Inflammatory macrophage (primary cell): ENCODE measurements at places on chromosomes 5 and 9.
A peak's percentile ranks its signal among the peaks of the same experiment; 100 is the strongest.

DNA sequence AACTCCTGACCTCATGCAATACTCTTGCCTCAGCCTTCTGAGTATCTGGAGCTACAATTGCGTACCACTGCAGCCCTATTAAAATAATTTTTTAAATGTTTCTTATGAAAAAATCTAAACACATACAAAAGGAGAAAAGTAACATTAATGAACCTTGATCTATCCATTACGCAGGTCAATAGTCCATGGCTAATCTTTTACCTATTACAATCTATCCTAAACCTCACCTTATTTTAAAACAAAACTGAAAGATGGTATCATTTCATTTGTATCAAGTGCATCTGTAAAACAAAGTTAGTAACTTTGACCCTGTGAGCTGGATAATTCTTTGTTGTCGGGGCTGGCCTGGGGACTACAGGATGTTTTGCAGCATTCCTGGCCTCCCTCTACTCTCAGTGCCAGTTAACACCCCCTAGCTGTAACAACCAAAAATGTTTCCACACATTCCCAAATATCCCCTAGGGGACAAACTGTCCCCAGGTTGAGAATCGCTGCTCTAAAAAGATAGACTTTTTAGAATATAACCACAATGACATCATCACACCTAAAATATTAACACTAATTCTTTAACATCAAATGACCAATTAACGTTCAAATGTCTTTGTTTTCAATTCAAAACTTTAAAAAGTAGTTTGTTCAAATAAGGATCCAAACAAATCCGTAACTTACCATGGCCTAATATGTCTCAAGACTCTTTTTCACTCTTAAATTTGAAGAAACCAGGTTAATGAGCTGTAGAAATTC is 54.8 kb downstream of the RNF38 start:
- DNase-seq = no peak

- DNase-seq = no peak
These were observed 53.6 kb downstream of the RXRA start for GRCh38 chr9:134379831-134380365.

- no peak for DNase-seq
These were observed 250.3 kb downstream of the ZSWIM6 start for GRCh38 chr5:61582205-61582820.

DNA sequence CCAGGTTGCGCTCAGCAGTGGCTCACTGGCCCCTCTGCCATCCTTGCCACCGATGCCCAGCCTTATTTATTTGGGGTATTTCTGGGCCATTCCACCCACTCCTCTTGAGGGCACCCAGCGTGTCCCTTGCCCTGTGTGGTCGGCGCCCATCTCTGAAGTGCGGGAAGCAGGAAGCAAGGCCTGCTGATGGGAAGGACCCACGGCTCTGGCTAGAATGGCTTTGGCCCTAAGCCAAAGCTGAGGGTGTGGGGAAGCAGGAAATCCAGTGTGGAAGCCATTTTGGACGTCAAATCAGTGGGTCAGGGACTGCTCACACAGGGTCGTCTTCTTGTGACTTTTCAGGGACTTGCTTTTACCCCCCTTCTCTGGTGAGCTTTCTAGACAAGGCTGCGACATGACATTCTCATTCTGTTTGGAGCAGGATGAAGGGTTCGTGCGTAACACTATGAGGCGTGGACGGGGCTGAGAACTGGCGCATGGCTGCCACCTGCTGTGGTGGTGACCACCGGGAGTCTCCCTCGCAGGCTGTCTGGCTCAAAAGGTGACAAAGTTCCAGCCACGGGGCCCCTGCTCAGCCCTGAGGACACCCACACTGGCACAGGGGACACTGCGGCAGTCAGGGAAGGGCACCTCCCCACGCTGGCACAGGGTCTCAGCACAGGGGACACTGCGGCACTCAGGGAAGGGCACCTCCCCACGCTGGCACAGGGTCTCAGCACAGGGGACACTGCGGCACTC is 50.7 kb upstream of the NKD2 start:
- no peak for DNase-seq

GRCh38 chr9:128322404-128323211 is at the start of the genes COQ4 and TRUB2:
TSS of gene COQ4 (plus strand) at chr9:128322839. CDS start at chr9:128322859, 20 bp downstream.
TSS of gene TRUB2 (minus strand) at chr9:128322447. CDS start at chr9:128322408, 39 bp downstream.
- DNase-seq = peak; percentile 94

- no peak for DNase-seq
These were observed 565.7 kb upstream of the WWC1 start for GRCh38 chr5:167725741-167726140.

DNA sequence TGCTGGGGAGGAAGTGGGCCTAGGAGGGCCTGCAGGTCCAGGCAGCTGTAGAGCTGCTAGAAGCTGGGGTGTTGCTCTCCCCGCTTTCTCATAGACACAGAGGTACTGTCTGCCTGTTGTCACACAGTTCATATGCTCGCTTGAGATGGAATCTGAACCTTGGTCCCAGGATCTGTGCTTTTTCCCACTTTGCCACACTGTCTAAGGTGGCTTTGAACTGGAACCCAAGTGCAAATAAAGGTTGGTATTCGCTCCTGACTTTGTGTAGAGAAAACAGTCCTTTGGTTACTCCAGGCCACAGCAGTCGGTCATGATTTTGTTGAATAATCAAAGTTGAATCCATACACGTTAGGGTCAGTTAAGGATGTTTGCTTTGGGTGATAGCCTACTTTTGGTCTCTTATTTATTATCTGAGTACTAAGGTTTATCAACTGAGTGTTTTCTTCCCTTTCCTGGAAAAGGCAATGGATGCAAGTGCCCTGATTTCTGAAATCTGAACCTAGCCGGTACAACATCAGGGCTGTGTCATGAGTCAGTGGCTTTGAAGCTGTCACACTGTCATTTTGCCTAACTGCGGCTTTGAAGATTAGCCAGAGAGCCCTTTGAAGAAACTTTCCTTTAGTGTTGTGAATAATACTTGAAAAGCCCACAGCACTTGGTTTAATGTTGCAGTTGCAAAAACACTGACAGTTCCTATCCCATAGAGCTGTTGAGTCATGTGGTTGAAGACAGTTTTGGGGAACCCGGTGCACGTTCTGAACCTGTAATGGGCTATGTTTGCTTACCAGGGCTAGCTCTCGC is 41.3 kb downstream of the HABP4 start:
- no peak for DNase-seq

DNA sequence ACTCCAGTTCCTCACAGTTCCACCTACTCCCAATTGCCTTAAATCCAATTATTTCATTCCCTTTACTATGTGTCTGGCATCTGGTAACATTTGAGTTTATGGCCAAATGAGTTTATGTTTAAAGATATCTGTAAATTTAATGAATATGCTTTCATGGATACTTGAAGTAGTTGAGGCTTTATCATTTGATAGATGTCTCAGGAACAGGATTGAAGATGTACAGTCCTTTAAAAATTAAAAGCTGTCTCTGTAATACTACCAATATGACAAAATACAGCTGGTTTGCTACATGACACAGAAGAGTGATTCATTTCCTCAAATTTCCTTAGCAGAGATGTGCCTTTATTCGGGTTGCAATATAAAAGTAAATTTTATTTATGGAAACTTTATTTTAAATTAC is 2326.0 kb upstream of the ACO1 start:
- no peak for DNase-seq

DNA sequence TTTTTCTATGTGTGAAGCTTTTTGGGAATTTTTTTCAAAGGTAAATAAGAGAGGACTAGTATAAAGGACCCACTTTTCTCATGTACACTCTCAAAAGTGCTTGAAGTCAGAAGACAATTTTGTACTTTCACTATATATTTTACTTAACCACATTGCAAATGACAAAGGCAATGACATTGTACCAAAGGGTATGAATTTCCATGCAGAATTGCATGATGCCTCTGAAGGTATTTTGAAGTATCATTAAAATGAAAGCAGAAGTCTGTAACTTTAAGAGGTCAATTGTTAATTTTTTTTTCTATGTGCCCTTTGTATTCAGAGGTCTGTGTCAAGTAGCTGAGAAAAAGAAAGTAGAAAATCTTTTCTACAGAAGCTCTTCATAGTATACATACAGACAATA is 84.7 kb downstream of the ST8SIA4 start:
- DNase-seq = no peak

DNA sequence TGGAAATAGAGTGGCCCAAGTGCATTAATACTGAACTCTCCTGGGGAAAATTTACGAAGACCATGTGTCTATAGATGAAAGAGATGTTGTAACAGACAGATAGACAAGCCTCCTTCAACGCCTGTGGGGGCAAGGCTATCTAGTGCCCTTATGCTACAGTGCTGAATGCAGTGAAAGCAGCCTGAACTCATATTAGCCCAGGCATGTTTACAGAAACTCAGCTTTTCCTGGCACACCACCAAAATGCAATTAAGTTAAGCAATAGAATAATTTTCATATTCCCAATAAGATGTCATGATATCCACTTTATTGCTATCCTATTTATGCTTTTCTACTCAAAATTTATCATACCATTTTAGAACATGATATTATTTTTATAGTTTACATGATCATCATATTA is 277.0 kb downstream of the DIRAS2 start:
- no peak for DNase-seq

- DNase-seq = no peak
These were observed 75.4 kb upstream of the CDKN2B start for GRCh38 chr9:22084336-22085035.

DNA sequence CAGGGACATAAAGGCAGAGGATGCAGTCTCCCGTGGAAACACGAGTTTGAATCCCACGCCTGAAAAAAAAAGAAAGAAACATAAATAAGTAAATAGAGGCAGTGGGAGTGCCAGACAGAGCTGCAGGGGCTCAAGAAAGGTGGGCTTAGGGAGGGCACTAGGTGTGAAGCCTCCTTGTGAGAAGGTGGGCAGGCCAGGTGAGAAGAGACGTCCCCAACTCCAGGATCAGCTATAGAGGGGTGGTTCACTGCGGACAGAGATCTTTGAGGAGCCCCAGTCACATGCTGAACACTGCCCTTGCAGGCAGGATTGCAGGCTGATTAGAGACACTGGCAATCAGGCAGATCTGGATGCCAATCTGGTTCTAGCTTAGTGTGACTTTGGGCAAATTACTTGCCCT is 172.1 kb downstream of the RGS3 start:
- DNase-seq = no peak

- DNase-seq = no peak
These were observed 18.9 kb downstream of the KIF24 start for GRCh38 chr9:34310215-34310614.

DNA sequence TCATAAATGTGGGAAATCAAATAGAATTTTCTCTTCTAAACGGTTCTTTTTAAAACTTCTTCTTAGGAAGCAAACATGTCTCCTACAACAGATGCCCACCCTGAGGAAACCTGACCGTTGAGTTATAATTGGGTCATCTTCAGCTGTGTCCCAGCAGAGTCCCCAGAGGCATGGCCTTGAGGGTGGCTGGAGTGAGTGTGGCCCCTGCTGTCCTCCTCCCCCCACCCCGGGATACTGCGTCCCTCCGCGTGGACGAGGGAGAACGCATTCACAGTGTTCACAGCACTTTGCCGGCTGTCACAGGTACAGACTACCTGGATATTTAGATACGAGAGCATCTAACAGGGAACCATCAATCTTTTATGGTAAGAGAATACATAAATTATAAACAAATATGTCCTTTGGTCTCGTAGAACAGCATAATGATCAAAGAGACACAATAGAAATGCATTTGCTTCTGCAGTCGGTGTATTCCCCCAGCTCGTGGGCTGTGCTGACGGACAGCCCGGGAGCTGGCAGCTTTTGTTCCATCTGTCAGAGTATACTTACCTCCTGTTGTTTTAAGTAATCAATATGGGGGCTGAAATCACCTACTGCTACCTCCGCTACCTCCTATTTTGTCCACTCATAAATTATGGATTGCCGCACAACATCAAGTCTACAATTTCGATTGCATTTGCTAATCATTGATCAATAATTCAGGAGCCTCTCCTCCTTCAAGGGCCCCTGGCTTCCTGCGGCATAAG is 214.7 kb downstream of the IRX2 start:
- no peak for DNase-seq

DNA sequence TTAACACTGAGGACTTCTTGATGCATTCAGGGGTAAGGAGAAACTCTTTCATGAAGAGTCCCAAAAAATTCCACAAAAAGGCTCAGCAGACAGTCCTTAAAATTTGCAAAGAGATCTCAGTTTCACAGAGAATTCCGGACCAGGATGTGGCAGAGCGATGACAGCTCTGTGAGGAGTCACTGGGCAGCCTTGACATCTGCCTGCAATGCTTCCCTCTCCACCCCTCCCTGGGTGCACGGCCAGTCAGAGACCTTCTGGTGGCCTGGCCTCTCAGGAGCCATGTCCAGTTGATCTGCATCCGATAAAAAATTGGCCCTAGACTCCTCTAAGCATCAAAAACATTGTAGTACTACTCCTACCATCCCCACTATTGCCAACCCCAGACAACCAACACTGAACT is 76.8 kb downstream of the MACROH2A1 start:
- no peak for DNase-seq

DNA sequence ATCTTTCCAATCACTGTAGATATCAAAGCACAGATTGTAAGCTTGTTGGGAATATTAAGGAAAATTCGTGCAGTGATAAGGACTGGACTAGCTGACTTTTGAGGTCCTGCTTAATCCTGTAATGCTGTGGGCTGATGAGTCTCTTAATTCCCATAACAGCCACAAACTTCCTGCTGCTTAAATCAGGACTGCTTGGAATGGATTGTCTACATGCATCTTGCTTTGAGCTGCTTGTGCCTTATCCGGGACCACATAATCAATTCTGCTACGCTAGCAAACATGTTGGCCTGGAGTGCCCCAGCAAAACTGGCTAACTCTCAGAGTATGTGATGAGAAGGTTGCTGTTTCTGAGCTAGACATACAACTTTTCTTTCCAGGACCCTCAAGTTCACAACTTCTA is 79.6 kb downstream of the SNCAIP start:
- no peak for DNase-seq

DNA sequence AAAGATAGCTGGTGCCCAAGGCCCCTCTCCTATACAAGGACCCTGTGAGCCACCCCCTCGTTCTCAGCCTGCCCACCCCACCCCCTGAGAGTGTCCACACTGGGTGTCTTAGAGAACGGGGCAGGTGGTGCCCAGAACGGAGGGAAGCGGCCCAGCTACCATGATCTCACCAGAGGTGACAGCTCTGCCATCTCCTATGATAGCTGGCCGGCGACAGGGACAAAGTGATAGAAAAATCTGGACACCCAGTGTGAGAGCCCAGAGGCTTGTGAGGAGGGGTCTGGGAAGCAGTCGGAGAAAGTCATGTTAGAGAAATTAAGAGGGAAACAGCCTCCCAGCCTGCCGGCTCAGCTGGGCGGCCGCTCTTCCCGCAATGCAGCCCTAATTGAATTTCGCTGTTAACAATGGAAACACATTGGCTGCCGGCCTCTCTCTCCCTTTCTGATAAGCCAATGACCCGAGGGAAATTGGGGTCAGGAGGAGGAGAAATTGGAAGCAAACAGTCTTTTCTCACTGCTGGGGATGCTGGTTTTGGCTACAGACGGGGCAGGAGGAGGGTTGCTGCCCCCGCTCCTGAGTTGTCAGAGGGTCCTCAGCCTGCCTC is 32.3 kb downstream of the HK3 start:
- DNase-seq = no peak
